Activated gamma-delta T cell treated with anti-CD3 and anti-CD28 coated beads, Interleukin-2, amount 50 U/mL, for 16 hours (primary cell): ENCODE measurements at places on chromosomes 4 and X.

DNA sequence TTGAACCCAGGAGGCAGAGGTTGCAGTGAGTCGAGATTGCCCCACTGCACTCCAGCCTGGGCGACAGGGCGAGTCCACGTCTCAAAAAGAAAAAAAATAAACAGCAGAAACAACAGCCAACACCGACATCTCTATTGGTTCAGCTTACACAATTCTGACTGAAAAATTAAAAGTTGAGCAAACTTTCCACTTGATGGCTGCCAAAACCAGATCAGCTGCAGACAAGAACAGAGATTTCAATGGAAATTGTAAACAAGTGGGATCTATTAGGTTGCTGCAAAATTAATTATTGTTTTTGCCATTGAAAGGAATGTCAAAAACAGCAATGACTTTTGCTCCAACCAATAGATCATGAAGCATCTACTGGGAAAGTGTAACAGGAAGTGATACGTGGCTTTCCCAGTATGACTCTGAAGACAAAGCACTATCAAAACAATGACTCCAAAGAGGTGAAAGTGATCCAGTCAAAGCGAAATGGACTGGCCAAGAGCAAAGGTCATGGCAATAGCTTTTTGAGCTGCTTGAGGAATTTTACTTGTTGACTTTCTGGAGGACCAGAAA, 26.3 kb downstream of the UPF3B start:
- no peak for DNase-seq

DNA sequence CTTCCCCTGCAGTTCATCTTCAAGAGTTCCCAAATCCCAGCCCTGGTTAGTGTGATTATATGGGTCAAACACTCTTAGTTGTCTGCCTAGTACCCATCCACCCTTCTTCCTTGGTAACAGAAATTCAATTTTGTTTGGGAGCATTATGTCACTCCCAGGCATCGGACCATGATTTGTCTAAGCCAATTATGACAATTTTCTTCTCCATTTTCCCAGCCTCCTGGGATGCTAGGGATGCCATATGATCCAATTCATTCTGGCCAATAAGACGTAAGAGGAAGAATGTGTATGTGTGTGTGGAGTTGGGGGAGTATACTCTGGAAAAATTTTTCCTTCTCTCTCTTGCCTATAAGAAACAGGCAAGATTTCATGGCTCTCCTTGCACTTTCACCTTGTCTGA, 465.9 kb downstream of the MID1IP1 start:
- DNase-seq: no peak

DNA sequence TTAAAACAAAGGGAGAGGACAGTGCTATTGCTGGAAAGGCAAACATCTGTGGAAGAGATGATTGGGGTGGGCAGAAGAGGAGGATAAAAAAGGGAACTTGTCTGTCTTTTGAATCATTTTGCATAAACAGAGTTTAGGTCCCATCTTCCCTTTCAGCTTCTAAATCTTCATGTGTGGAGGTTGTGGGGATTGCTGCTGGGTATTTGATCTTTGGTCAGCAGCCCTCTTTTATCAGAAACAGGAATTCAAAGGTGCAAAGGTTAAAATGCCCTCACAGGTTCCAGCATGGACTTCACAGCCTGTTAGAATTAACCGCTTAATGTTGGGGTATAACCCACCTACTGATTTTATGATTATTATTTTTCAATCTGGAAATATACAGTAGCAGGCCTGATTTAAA, 39.5 kb upstream of the TMEM154 start:
- no peak for DNase-seq

- no peak for DNase-seq
Measured at GRCh38 chr4:183249854-183250253, 70.2 kb downstream of the CLDN22 start.

DNA sequence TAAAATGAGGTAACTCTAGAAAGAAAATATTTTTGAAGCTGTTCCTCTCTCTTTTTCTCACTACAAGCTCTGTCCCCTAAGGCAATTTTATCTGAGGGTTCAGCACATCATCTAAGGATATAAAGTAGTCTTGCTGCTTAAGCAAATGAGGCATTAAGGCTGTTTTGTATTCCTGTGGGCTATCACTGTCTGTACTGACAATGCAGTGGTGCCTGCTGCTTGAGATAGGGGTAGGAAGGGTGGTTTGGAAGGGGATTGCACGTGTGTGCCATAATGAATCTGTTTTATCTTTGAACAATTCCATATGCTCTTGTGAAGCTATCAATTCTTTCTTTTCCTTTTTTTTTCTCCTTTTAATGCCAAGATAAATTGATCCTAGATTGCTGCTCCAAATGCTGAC, 128.0 kb upstream of the ATOH1 start:
- no peak for DNase-seq

DNA sequence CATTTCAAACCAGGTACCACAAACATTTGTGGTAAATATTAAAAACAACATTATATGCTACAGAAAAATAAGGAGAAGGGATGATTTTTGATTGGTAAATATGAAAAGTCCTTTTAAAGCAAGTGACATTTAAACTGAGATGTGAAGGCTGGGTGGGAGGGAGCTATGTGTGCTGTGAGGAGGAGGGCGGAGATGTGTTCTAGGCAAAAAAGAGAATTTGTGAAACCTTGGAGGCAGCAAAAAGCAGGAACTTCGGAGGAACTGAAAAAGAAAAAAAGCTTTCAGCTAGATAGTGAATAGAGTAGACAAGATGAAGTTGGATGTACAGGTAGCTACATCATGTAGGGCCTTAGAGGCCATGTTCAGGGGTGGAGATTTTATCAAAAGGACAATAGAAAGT, 10.1 kb upstream of the ARAP2 start:
- no peak for DNase-seq

- no peak for DNase-seq
Measured at GRCh38 chr4:6265546-6265945, 4.1 kb upstream of the WFS1 start.

- DNase-seq: no peak
Measured at GRCh38 chrX:31136144-31136611, 64.3 kb upstream of the FTHL17 start.

DNA sequence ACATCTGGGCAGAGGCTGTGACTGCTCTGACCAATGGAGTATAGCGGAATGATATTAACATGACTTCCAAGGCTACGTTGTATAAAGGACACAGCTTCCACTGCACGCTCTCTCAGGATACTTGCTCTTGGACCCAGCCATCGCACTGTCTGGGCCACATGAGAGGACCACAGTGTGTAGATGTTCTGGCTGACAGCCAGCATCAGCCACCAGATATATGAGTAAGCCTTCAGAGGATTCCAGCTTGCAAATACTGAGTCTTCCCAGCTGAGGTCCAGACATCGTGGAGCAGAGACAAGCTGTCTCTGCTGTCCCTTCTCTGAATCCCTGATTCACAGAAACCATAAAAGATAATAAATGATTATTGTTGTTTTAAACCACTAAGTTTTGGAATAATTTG, 146.8 kb upstream of the USP9X start:
- DNase-seq: no peak

- no peak for DNase-seq
Measured at GRCh38 chr4:183828125-183828524, 77.0 kb upstream of the STOX2 start.

GRCh38 chr4:184814686-184815045, 11.1 kb downstream of the ACSL1 start:
- no peak for DNase-seq

DNA sequence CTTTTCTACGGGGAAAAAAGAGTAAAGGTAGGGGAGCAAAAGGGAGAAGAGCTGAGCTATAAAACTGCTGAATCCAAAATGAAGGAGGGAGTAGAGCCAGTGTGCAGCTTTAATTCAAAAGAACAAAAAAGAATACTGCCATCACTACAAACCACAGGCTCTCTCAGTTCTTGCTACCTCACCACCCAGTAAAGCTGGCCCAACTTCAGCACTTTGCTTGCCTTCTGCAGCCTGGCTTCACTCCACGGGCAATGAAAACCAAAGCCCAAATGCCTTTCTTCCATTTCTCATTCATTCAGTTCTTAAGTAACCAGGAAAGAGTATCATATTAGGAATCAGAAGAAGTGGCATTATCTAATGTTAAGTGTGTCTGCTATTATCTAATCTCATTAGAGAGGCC, 376.8 kb downstream of the BCOR start:
- DNase-seq: no peak

DNA sequence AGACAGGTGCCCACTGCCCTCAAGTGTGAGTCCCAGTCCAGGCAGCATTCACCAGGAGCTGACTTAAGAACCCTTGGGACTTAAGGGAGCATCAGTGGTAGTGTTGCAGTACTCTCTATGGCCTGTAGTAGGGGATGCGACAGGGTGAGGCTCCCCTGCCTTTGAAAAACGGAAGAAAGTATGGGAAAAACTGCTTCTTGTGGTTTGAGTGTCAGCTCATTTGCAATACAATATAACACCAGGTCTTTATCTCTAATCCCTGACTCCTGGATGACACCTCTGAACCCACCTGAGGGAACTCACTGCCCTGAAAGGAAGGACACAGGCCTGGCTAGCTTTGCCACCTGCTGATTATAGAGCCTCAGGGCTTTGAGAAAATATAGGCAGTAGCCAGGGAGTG, 176.0 kb downstream of the SMARCA1 start:
- no peak for DNase-seq

DNA sequence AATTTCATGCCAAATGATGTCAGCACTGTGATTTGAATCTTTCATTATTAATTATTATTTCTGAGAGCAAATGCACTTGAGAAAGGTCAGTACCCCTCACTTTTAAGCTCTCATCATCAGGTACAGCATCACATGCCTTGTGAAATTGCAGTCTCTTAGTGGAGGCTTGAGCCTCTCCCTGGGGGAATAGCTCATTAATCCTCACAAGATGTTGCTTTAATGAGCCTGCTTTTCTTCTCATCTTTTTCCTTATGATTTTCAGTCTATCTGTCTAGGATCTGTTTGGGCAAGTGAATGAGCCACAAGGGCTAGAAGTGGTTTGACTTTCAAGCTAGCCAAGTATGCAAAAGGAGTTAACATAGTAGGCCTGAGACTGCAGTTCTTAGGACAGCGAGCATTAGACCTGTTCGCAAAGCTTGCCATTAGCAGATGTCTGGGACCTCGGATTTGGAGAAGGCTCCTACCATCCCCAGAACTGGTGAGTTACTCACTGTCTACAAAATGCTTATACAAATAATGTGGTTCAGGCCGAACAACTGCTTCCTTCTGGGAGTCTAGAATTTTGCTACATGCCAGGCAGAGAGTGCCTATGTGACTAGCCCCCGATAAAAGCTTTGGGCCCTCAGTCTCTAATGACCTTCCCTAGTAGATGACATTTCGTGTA, 174.5 kb downstream of the IL15 start:
- DNase-seq: no peak

GRCh38 chr4:57061395-57061794, 48.8 kb downstream of the IGFBP7 start:
- no peak for DNase-seq

GRCh38 chrX:71910986-71911730, 513 bp downstream of the NHSL2 start:
- DNase-seq: no peak

GRCh38 chr4:7435471-7436061, 836 bp upstream of the PSAPL1 start:
- no peak for DNase-seq

DNA sequence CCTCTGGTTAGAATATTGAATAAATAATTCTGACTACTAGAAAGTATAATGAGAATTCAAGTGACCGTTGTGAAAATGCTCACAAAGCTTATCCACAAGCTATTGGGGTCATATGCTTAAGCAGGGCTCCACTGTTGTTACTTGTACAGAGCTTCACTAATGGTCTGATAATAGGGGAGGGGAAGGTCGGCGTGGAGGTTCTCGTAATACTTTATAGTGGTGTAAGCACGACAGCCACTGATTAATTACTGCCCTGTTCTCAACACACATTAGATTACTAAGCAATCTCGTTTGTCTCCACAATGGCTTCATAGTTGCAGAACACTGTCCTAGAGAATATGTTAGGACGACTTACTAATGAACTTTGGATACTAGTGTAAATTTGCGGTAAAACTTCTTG, 11.6 kb downstream of the UNC5C start:
- no peak for DNase-seq

DNA sequence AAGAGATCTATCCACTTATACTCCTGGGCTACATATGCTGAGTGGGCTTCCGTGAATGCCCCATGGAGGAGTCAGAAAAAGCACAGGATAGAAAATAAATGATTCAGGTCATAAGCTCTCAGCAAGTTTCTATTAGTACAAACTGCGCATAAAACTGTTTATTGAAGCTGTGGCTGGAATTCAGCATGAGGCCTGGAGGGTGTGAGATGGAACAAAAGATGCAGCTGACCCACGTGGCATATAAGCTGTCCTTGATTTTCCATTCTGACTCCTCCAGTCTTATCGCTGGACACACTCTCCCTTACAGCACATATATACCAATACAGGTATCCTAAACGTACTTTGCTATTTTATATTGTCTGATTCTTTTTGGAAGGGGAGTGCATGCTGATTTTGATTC, 17.9 kb downstream of the GRXCR1 start:
- DNase-seq: no peak

GRCh38 chr4:37634180-37634579, 52.0 kb downstream of the RELL1 start:
- DNase-seq: no peak

DNA sequence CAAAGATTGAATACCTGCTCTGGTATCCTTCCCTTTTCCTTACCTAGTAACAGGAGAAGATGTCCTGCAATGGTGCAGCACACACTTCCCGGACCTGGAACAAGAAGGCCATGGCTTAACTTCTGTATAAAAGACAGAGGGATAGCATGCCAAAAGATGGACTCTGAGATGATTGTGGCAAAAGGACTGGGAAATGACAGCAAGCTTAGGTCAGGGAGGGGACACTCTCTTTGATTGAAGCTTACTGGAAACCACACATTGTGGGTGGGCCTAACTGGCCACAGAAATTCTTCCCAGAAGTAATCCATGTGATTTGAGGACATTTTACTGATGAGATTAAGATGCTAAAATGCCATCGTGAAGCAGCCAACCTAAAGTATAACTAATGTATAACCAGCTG, 71.0 kb upstream of the OTUD4 start:
- DNase-seq: no peak

DNA sequence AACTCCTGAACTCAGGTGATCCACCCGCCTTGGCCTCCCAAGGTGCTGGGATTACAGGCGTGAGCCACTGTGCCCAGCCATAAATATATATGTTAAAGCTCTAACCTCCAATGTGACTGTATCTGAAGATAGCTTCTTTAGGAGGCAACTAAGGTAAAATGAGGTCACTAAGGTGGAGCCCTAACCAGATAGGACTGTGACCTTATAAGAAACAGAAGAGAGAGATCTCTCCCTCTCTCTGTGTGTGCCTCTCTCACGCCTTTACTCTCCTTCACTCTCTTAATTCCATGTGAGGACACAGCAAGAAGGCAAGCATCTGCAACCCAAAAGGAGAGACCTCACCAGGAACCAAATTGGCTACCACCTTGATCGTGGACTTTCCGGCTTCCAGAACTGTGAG, 926 bp upstream of the MAGIX start:
- no peak for DNase-seq

GRCh38 chrX:6930307-6930849, 217.1 kb upstream of the STS start:
- DNase-seq: no peak

- no peak for DNase-seq
Measured at GRCh38 chrX:50988649-50989048, 78.1 kb downstream of the BMP15 start.

- no peak for DNase-seq
Measured at GRCh38 chr4:168651374-168651773, 154.5 kb downstream of the PALLD start.

GRCh38 chr4:67723949-67724348, 23.0 kb upstream of the UBA6 start:
- no peak for DNase-seq

- DNase-seq: no peak
Measured at GRCh38 chr4:73608689-73609594, 11.3 kb downstream of the RASSF6 start.
